ENCODE measurements at places on chromosomes 4 and X.

DNA sequence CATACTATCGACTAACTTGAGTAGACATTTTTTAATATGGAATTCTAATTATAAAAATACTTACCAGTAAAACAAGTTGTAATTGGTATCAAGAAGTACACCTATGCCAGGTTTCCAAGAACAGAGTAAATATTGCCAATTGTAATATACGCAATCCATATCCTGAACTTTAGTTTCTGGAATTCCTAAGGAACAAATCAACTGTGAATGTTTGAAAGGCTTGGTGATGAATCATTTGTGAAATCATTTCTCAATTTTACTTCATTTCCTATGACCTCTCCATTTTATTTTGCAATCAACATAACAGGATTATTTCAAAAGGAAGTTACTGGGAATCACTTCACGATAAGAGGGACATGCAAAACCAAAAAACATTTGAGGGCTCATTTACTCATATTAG, 3.7 kb downstream of the IL13RA2 start:
- DNase-seq, result peak; percentile 52

DNA sequence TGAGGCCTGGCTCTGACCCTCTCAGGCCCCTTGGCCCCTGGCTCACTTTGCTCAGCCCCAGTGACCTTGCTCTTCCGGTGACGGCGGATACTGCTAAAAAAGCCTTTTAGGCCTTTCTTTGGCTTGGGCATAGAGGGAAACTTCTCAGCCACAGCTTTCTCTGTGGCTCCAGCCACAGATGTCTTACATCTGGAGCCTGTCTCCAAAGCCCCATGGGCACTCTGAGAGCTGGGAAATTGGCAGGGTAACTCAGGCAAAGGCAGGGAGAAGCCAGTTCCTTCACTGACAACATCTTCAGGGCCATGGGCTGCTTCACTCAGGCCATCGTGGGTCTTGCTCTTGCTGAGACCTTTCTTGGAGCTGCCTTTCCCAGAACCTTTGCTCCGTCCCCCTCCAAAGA, 12.8 kb downstream of the AMER1 start:
- no peak for DNase-seq

DNA sequence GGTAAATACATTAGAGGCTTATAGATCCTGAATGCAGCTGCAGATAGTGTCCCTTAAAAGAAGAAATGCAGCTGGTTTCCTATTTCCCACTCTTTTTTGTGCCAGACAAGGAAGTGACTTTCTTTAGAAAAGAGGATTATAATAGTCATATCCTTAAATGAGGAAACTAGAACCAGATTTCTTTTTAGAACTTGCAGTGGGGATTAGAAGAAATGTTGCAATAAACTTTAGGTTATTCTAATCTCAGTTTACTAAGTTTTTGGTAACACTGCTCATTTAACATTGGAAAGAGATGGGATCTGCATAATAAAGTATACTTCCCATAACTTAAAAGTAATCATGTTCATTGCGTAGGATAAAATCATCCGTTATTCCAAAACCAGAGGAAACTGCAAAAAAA, 101.9 kb downstream of the SLIT2 start:
- no peak for DNase-seq

DNA sequence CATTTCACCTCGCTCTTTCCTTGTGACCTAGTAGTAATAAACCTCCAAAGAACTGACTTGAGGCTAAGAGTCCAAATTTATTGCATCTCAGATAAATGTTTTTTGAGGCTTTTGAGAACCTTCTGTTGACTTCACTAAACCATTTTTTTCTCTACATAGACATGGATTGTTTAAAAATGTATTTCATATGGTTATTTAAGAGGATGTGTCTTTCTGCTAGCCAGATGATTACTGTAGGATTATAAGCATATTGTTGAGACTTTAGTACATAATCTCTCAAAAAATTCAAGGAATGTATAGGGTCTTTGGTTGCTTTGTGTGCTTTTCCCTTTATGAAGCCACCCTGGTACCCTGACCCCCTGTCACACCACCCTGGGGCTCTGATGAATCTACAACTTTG, 44.8 kb downstream of the ATXN3L start:
- DNase-seq, result no peak

GRCh38 chr4:41324861-41325260, 68.1 kb downstream of the UCHL1 start:
- no peak for DNase-seq

GRCh38 chr4:110196871-110197528, 1.4 kb downstream of the ELOVL6 start:
- peak; percentile 48 for DNase-seq

DNA sequence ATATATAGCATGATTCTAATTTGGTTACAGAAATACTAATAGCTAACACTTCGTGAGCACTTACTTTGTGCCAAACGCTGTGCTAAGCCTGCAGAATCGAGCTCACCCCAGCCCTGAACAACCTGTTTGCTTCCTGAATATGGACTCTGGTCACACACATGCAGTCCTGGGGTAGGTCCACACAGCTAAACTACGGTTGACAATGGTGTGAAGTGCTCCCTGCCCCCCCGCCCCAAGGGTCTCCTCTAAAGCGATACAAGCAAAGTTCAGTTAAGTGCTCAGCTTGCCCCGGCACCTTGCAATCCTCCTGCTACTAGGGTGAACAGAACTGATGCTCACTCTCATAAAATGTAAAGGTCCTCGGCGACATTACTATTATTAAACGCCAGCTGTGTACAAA, 879 bp downstream of the FOXP3 start:
- no peak for DNase-seq

DNA sequence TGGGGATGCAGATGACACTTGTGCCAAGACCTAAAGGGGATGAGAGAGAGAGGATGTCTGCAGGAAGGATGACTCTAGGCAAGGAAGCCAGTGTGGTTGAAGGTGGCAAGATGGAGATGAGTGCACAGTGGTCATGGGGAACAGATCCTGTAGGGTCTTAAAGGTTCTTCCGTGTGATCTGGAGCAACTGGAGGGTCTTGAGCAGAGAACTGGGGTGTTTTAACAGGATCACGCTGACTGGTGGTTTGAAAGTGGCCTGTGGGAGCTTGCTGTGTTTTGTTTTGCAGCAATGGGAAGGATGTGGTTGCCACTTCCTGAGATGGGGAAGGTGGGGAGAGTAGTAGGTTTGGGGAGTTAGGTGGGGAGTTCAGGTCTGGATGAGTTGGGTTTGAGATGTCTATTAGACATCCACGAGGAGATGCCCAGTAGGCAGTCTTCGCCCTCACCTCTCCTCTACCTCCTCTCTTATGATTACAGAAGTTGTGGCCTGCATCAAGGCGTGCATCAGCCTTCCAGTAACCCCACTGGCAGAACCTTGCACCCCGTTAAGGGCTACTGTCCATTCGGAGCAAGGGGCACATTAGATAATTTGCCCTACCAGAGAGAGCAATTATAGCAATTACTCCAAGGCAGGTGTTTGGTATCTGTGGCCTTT, 1.4 kb upstream of the STBD1 start:
- DNase-seq, result no peak

GRCh38 chr4:124184792-124185191, 527.7 kb downstream of the ANKRD50 start:
- no peak for DNase-seq

DNA sequence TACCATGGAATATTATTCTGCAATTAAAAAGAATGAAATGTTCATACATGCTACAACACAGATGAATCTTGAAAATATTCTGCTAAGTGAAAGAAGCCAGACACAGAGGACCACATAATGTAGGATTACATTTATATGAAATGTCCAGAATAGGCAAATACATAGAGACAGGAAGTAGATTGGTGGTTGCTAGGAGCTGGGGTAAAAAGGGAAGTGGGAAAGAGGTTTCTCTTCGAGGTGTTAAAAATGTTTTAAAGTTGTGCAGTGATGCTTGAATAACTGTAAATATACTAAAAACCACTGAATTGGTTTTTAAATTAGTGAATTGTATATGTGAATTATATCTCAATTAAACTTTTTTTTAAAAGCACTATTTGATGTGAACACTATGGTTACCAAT, 3.6 kb upstream of the NXT2 start:
- no peak for DNase-seq

GRCh38 chr4:174387143-174387542, 103.4 kb downstream of the CEP44 start:
- no peak for DNase-seq

DNA sequence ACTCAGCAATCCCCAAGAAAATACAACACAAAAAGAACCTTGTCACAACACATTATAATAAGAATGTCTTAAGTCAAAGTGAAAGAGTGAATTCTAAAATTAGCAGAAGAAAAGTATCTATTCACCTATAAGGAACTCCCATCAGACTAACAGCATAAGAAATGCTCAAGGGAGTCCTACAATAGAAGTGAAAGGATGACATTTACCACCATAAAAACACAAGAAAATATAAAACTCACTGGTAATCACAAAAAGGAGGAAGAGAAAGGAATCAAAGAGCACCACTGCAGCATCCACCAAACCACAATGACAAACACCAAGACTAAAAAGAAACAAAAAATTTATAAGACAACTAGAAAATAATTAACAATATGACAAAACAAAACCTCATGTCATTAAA, 257.0 kb upstream of the AGTR2 start:
- no peak for DNase-seq

DNA sequence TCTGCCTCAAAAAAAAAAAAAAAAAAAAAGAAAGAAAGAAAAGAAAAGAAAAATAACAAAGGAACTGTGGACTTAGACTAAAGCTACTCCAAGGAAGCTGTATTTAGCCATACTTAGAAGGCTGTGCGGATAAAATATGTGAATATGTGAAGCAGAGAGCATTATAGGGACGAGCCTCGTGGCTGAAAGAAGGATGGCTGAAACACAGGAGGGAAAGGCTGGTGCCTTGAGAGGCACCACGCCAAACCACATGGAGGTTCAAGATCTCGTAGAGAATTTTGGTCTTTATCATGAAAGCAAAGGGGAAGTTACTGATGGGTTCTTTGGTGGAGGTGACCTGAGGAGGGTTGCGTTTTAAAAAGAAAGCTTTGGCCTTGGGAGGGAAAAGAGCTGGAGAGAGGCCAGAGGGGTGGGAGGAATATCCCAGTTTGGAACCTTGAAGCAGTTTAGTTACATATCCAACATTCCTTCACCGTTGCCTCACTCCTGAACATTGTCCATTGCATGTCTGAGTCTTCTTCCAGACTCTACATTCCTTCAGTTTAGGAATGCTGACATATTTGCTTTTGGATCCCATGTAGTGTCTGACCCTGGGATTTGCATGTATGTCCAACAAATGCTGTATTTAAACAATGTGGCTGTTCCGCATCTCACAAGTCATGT, 82.5 kb downstream of the CPE start:
- DNase-seq, result peak; percentile 44

DNA sequence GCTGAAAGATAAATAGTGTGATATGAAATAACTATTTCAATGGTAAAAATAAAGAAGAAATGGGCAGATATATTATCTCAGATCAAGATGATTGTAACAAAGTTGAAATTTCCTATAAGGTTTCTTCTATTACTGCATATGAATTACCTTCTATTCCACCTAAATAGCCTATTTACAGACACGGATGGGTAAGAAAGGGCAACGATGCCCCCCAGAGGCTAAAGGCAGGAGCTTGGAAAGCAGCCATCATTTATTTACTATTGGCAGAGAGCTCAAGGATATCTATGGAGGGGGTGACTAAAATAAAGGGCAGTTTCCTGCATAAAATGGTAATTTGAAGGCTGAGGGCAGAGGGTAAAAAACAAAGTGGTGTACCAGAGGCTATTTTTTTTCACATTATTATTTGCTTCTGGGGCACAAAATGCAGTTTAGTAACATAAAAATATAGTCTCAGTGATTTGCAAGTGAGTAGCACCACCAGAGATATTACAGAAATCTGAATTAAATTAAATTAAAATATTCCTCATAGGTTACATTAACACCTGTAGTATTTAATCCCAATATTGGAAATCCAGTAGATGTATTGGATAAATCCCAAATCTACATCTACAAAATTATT, 123.1 kb downstream of the BTC start:
- peak; percentile 83 for DNase-seq

GRCh38 chrX:133081990-133082389, 14.9 kb downstream of the USP26 start:
- no peak for DNase-seq

DNA sequence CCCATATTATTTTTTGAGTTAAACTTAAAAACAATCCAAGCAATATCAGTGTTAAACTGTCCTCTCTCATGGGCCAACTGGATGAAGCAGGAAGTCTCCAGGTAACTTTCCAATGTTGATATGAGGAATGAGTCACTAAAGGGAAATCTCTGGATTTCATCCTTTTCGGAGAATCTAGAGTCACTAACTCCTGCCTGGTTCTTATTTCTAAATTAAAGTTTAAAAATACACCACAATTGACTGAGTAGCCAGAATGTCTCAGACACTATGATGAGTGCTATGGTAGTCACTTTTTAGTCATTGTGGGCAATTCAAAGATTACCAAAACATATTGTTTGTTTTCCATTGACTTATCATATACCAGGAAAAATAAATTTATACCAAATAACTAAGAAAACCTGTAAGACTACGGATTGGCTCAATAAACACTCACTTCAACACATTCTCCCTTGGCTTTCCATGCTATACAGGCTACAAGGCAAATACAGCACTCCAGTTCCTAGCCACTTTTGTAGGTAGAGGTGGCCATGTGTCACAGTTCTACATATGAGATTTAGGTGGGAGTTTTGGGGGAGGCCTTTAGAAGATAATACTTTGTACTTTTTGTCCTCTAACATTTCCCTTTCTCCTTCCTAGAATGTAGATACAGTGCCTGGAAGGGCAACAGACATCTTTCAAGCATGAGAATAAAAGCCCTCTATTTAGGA, 8.6 kb downstream of the SLC9B2 start:
- DNase-seq, result no peak

DNA sequence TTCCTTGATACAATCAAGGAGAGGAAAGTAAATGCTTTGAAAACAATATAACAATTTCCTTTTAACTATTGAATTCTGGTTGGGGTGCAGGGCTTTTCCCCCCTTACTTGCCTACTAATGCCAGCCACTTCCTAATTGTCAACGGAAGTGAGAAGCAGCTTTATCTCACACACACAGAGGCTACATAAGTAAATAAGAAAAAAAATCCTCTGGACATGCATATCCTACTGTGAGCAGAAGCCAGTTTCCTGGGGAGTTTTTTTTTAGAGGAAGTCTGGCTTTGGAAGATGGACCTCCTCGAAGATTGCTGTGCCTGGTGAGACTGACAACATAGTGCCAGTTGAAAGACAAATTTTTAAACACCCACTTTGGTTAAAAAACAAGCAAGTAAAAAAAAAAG, 180.6 kb downstream of the OPHN1 start:
- DNase-seq, result no peak

GRCh38 chrX:38402118-38402517, 49.7 kb downstream of the OTC start:
- no peak for DNase-seq
